ENCODE measurements at places on chromosomes 13 and 19. TPM values are rescaled to one million over a fixed set of nuclear protein-coding genes. Genes with fewer than 3 reads are reported as not detected.

Gene SWSAP1
- 4.7 TPM for polyA plus RNA-seq

Gene MAN2B1
- polyA plus RNA-seq, result 55.4 TPM

DNA sequence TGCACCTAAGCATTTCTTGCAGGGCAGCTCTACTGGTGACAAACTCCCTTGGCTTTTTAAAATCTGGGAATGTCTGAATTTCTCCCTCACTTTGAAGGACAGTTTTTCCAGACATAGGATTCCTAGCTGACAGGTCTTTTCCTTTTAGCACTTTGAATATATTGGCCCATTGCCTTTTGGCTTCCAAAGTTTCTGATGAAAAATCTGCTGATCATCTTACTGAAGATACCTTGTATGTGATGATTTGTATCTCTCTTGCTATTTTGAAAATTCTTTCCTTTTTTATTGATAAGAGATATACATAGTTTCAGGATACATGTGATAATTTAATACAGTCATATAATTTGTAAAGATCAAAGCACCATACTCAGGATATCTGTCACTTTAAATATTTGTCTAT is 211.1 kb downstream of the ZIC5 start:
- H3K36me3 ChIP-seq, result peaks cover 44% of the 10 kb centered on the region
- no peaks in the 10 kb centered on the region for H3K27me3 ChIP-seq
- no peak for DNase-seq
- H3K4me1 ChIP-seq, result peaks cover 11% of the 10 kb centered on the region

Gene PGLYRP1
- polyA plus RNA-seq, result not detected

- H3K27ac ChIP-seq, result peak overlapping the region; percentile 55
- DNase-seq, result no peak
- H3K36me3 ChIP-seq, result peaks cover 18% of the 10 kb centered on the region
- H3K27me3 ChIP-seq, result no peaks in the 10 kb centered on the region
Observed at GRCh38 chr19:12574036-12574435, 22.8 kb upstream of the ZNF564 start.

DNA sequence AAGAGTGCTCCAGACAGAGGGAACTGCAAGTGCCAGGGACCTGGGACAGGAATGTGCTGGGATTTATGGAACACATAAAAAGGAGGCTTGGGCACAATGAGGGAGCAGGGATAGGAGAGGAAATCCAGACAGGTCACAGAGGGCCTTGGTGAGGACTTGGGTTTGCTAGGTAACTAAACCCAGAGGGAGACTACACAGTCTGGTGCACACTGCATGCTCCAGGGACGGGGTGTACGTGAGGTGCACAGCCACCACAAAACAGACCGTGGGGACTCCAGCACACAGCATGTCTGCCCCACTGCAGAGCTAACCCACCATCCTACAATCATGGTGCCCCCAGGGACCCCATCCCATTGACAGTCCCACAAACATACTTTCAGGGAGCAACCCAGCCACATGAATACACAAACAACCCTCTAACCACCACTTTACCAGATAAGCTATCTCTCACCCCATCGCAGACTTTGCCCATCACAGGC is 5.5 kb upstream of the ZFP36 start:
- no peaks in the 10 kb centered on the region for H3K36me3 ChIP-seq
- peak overlapping the region; percentile 94 for H3K4me3 ChIP-seq
- no peaks in the 10 kb centered on the region for H3K27me3 ChIP-seq
- H3K27ac ChIP-seq, result peak overlapping the region; percentile 99
- peaks cover 62% of the 10 kb centered on the region for H3K4me1 ChIP-seq

Gene FSTL3
- polyA plus RNA-seq, result 2.8 TPM

Gene ZNF576
- polyA plus RNA-seq, result 6.2 TPM

- DNase-seq, result no peak
- H3K27ac ChIP-seq, result no peak overlapping the region
- peaks cover 24% of the 10 kb centered on the region for H3K4me1 ChIP-seq
- no peaks in the 10 kb centered on the region for H3K36me3 ChIP-seq
Observed at GRCh38 chr19:48755787-48756186, 463 bp downstream of the FGF21 start.

DNA sequence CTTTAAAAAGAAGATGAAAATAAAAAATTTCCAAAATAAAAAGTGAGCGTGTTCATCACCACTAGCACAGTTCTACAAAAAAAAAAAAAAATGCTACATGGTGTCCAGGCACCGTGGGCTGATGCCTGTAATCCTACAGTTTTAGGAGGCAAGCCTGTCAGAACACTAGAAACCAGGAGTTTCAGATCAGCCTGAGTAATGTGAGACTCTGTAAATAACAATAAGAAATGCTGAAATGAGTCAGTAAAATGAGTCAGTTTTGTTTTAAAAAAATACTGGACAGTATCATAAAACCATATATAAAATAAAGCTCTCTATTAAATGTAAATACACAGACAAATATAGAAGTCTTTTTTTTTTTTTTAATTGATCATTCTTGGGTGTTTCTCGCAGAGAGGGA is 30.0 kb downstream of the ZNF91 start:
- H3K27ac ChIP-seq, result no peak overlapping the region
- peaks cover 28% of the 10 kb centered on the region for H3K36me3 ChIP-seq

- peaks cover 21% of the 10 kb centered on the region for H3K4me1 ChIP-seq
- no peak overlapping the region for H3K4me3 ChIP-seq
- H3K27me3 ChIP-seq, result no peaks in the 10 kb centered on the region
Observed at GRCh38 chr19:2547033-2547680, 71.2 kb downstream of the GADD45B start.

DNA sequence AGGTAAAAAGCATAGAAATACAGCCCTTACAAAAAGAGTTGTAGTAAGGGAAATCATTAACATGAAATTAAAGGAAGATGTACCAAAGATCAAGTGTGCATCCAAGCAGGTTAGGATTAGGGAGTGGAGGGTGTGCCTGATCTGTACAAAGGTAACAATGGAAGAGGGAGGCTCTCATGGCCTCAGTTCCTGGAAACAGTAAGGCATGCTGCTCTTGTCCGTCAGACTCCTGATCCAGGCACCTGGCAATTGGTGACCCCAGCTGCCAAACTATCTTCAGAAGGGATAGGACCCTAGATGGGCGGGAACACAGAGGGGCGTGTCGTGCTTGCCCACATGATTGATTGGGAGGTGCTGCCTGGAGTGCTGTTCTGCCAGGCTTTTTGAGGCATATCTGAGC is 4.5 kb downstream of the TEX26 start:
- peaks cover 12% of the 10 kb centered on the region for H3K36me3 ChIP-seq
- H3K27me3 ChIP-seq, result peaks cover 12% of the 10 kb centered on the region
- no peak overlapping the region for H3K27ac ChIP-seq
- H3K4me3 ChIP-seq, result no peak overlapping the region
- no peaks in the 10 kb centered on the region for H3K4me1 ChIP-seq

DNA sequence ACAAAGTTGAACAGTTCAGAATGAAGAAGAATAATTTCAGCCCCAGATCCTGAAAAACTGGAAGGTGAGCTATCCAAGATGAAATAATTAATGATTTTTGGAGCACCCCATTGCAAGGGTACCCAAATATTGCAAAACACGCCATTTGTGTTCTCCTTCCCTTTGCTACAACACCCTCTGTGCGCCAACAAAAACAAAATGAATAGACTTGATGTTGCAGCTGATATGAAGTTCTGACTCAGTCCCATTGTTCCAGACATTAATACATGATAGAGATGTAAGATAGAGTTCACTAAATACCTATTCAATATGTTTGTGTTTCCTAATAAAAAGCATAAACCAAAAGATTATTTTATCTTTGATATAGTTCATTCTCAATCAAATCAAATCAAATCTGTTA is 287.5 kb upstream of the SOX21 start:
- no peaks in the 10 kb centered on the region for H3K4me1 ChIP-seq
- H3K36me3 ChIP-seq, result peaks cover 15% of the 10 kb centered on the region
- H3K27ac ChIP-seq, result no peak overlapping the region
- H3K27me3 ChIP-seq, result peaks cover 39% of the 10 kb centered on the region
- DNase-seq, result no peak

Gene UBE2L5
- polyA plus RNA-seq, result not detected

DNA sequence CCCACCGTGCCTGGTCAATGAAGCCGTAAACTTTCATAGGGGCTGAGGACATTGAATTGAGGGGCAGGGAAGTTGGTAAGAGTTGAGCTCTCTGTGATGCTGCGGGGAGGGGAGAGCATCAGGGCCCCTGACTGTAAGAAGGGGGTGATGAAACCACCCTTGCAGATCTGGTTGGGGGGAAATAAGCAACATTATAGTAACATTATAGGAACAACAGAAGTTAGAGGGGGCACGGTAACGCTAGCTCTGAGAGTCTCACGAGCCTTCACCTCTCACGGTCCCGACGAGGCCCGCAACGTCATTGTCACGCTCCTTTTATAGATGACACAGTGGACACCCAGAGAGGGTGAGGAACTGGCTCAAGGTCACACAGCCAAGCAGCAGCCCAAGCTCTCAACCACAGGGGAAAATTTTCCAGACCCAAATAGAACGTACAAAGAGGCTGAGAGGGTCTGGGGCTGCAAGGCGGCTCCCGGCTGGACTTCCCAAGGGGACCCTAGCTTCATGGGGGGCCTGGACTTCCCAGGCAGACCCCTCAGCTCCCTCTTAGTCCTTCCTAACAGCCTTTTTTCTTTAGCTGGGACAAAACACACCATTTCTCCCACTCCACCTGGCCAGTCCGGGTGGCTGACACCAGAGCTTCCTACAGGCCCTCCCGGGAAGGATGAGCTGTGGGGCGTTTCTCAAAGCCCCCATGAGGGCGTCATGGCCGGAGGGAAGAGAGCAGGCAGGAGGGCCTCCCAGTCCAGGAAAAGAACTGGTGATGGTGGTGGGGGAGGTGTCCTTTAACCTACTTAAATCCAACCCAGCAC is 4.1 kb downstream of the TLE5 start:
- H3K27me3 ChIP-seq, result no peaks in the 10 kb centered on the region
- peak overlapping the region; percentile 84 for H3K27ac ChIP-seq
- H3K36me3 ChIP-seq, result peaks cover 73% of the 10 kb centered on the region
- peak overlapping the region; percentile 87 for H3K4me3 ChIP-seq
- H3K4me1 ChIP-seq, result peaks cover 61% of the 10 kb centered on the region

Gene FAAP24
- polyA plus RNA-seq, result 4.6 TPM

Gene TMEM86B
- 2.3 TPM for polyA plus RNA-seq

- peaks cover 59% of the 10 kb centered on the region for H3K4me1 ChIP-seq
- H3K27ac ChIP-seq, result peak overlapping the region; percentile 71
- H3K36me3 ChIP-seq, result peaks cover 43% of the 10 kb centered on the region
- H3K27me3 ChIP-seq, result no peaks in the 10 kb centered on the region
- peak overlapping the region; percentile 87 for H3K4me3 ChIP-seq
- DNase-seq, result no peak
Observed at GRCh38 chr19:35719402-35720162, 1.8 kb downstream of the KMT2B start.

- no peak overlapping the region for H3K27ac ChIP-seq
- H3K4me3 ChIP-seq, result no peak overlapping the region
- no peaks in the 10 kb centered on the region for H3K4me1 ChIP-seq
Observed at GRCh38 chr13:70960841-70961443, 852.7 kb upstream of the KLHL1 start.

- no peaks in the 10 kb centered on the region for H3K36me3 ChIP-seq
- H3K4me1 ChIP-seq, result no peaks in the 10 kb centered on the region
- H3K27me3 ChIP-seq, result peaks cover 46% of the 10 kb centered on the region
- no peak for DNase-seq
- H3K4me3 ChIP-seq, result no peak overlapping the region
Observed at GRCh38 chr13:110200276-110200870, 106.6 kb downstream of the COL4A1 start.

Gene CAPS
- 2.0 TPM for polyA plus RNA-seq

- H3K27ac ChIP-seq, result peak overlapping the region; percentile 75
- no peaks in the 10 kb centered on the region for H3K27me3 ChIP-seq
- H3K4me1 ChIP-seq, result peaks cover 2% of the 10 kb centered on the region
Observed at GRCh38 chr13:24234200-24234915, 73.8 kb downstream of the SPATA13 start.

Gene ZNF112
- not detected for polyA plus RNA-seq

- H3K4me1 ChIP-seq, result peaks cover 5% of the 10 kb centered on the region
- DNase-seq, result no peak
- H3K36me3 ChIP-seq, result no peaks in the 10 kb centered on the region
- peak overlapping the region; percentile 54 for H3K4me3 ChIP-seq
Observed at GRCh38 chr13:44484562-44485138, 91.5 kb downstream of the TSC22D1 start.

- H3K27ac ChIP-seq, result no peak overlapping the region
- no peaks in the 10 kb centered on the region for H3K36me3 ChIP-seq
- DNase-seq, result no peak
- no peak overlapping the region for H3K4me3 ChIP-seq
Observed at GRCh38 chr13:77810430-77810829, 108.2 kb downstream of the EDNRB start.

DNA sequence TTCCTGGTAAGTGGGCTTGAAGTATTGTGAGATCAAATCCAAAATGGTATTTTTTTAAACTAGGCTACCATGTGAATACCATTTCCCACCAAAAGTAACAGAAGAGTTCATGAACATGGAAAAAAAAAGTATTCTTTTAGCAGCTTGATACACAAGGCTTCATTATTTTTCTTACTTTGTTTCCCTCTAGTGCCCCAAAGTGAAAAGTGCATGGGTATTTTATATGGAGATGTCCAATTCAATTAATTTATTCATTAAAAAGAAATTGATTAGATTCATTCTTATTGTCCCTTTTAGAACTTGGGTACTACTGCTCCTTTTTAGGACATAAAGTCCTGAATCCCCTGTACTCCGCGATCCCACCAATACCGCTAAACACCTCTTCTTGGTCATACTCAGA is 28.6 kb upstream of the SCEL start:
- no peak for DNase-seq
- H3K27ac ChIP-seq, result no peak overlapping the region
- H3K36me3 ChIP-seq, result no peaks in the 10 kb centered on the region
- peaks cover 2% of the 10 kb centered on the region for H3K27me3 ChIP-seq

DNA sequence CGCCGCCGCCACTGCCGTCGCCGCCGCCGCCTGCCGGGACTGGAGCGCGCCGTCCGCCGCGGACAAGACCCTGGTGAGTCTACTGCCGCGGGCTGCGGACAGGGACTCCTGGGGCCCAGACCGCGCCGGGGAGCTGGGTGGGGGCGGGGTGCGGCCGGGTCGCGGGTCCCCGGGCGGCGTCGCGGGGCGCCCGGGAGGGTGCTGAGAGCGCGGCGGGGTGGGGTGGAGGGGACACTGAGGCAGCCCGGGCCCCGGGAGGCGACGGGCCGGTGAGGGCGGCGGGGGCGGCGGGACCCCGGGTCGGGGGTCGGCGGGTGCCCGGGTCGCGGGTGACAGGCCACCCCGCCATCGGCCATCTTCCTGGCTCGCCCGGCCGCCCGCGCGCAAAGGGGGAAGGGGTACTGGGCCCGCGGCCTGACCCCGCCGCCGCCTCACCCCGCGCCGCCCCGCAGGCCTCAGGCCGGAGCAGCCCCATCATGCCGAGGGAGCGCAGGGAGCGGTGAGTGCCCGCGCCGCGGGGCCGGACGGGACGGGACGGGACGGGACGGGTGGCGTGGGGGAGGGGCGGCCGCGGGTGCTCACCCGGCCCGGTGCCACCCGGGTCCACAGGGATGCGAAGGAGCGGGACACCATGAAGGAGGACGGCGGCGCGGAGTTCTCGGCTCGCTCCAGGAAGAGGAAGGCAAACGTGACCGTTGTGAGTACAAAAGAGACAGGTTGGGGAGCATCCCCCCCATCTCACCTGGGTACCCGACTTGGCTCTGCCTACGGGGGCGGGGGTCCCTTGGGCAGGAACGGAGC is 489 bp downstream of the CCNE1 start:
- H3K27ac ChIP-seq, result peak overlapping the region; percentile 93
- H3K4me1 ChIP-seq, result peaks cover 18% of the 10 kb centered on the region
- no peak for DNase-seq
- peak overlapping the region; percentile 90 for H3K4me3 ChIP-seq
- H3K36me3 ChIP-seq, result peaks cover 2% of the 10 kb centered on the region
